Bone marrow (tissue), 2 donors: ENCODE measurements at places on chromosomes 2 and 18.
A peak's percentile ranks its signal among the peaks of the same experiment; 100 is the strongest.

GRCh38 chr2:102037681-102038080 lies 45.9 kb downstream of the IL1R2 start:
- DNase-seq = no peak

- DNase-seq = no peak
These were observed 21.2 kb upstream of the HNMT start for GRCh38 chr2:137942833-137943677.

DNA sequence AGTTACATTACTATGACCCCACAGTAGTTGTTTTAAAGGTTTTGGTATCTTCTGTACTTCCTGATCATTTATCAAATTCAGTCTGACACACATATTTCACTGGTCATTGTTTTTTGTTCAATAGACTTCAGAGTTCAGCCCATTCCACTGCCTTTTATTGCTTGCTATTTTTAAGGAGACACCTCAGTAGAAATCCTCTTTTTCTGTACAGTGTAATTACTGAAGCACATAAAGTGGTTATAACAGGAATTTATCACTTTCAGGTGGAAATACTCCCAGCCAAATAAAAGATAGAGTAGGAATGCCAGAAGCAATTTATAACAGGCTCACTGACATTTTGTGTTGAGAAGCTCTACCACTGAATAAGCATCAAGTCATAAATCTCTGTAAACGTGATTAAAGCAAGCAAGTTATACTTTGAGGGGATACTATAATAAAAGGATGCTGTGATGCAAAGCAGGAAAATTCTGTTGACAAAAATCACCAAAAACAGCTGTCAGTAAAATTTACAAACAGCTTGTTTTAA lies 6.6 kb upstream of the BARD1 start:
- no peak for DNase-seq

DNA sequence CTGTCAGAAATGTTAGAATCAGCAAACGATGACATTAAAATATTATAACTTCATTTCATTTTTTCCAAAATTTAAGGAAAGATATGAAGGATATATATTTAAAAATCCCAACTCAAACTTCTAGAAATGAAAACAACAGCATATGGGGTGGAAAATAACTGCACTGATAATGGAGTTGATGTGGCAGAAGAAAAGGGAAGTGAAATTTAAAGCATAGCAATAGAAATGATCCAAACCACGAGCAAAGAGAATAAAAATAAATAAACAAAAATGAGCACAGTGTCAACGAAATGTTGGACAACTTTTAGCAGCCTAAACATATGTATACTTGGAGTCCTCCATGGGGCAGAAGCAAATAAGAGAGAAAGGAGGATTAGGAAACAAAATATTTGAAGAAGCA lies 280.2 kb downstream of the KCNJ3 start:
- DNase-seq = no peak

- DNase-seq = peak; percentile 96
These were observed 78.5 kb downstream of the PRKCE start for GRCh38 chr2:45729753-45730512.

DNA sequence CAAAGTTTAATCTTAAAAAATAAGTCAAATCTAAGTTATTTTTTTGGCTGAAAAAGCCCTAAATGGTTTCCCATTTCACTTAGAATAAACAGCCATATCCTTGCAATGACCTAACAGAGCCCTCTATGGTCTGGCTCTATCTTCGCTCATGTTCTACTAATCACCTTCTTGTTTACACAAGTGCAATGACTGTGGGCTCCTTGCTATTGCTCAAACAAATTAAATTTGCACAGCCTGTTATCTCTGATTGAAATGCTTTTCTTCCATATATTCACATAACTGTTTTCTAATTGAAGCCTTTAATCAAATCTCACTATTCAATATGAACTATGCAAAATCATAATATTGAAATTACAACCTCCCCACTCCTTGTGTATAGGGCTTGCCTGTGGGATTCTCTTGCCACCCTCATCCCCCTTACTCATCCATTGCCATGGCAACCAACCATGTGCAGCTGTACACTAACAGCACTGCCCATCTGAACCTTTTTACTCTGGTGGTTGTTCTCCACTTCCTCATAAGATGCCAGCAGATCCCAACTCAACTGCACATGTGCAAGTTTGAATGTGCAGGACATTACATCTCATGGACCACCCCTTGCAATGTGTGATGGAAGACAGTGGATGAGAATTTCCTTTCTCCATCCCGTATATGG lies 1083.2 kb downstream of the SOCS6 start:
- no peak for DNase-seq

DNA sequence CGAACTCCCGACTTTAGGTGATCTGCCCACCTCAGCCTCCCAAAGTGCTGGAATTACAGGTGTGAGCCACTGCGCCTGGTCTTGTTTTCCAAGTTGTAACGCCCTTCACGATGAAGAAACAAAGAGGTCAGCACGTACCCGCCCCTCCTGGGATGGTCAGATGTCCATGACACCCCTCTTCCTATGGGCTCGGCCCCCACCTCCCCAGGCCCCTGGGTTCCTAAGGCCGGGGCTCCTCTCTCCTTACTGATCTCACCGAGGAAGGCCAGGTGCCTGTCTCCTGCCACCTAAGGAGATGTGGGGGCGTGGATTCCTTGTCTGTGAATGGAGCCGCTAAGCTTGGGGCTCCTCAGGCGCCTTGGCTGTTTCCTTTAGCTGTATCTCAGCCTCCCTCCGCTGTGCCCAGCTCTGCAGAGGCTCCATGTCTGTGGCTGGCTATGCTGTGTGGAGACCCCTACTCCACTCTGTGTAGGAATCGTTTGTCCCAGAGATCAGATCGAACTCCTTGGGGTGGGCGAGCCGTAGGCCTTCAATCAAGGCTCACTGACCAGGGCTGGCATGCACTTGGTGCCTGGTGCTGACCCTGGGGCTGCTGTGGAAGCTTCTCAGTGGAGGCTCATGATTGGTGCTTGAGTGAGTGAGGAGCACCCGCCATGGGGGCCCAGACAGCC lies 8.8 kb downstream of the COLEC11 start:
- no peak for DNase-seq

DNA sequence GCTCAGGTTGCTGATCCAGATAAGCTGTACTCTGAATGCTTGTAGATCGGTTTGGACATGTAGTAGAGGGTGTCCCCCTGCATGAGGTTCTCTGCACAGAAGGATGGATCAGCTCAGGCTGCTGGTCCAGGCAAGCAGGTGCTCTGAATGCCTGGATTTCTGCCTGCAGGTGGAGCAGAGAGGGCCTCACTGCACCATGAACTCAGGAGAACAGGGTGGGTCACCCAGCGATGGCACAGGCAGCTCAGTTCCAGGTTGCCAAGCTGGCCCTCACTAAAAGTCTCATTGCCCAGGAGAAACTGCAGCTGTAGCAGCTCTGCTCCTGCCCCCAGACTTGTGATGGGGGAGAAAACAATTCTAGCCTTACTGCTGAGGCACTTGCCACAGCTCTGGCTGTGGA lies 491.8 kb downstream of the XIRP2 start:
- no peak for DNase-seq

- no peak for DNase-seq
These were observed 342.6 kb upstream of the KLHL29 start for GRCh38 chr2:23042216-23042906.

DNA sequence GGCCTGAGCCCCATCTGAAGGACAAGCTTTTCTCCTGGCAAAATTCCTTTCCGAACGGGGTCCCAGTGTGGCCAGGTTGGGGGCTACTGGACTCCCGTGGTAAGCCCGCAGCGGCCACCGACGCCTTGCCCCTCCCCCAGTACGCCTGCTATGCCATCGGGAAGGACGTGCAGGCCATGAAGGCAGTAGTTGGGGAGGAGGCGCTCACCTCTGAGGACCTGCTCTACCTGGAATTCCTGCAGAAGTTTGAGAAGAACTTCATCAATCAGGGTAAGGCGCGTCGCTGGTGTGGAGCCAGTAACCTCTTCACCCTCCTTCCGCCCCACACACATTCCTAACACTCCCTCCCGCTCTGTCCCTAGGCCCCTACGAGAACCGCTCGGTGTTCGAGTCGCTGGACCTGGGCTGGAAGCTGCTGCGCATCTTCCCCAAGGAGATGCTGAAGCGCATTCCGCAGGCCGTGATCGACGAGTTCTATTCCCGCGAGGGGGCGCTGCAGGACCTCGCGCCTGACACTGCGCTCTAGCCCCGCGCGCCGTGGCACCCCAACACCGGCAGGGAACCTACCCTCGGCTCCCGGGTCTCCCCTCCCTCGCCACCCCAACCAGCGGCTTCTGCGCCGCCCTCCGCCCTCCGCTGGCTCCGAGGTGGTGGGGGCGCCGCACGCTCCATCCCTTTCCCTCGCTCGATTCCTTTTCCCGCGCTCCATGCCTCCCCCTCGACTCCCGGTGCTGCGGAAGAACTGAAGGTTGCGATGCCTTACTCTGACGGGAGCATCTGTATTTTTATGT lies 13.6 kb upstream of the ANKRD53 start:
- peak; percentile 52 for DNase-seq

DNA sequence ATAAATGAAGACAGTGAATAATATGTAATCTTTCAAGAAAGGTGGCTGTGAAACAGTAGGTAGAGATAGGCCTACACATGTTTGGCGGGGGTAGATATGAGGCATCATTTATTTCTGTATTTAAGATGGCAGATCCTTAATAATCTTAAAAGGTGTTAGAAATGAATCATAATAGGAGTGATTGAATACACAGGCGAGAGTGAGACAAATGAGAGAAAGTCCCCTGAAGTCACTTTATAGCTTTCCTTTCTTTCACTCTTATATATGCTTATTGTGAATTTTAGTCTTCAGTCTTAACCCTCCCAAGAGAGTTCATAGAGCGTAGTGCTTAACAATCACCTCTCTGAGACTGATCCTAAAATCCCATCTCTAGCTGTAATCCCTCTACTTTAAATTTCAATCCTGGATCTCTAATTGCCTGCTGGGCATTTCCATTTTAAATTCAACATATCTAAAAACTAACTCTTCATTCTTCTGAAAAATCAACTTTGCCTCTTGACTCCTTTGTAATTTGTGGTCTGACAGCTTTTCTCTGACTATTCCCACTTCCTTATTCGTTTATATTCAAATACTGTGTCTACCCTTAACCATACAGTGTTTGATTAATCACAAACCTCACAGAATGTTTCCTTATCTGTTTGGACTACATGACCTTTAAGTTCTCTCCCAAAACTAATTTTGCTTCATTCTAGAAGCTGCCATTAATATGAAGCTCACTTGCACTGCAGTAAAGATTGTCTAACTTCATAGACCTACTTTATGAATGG lies 463.7 kb upstream of the FSIP2 start:
- no peak for DNase-seq

GRCh38 chr18:31607384-31607783 lies 15.7 kb downstream of the TTR start:
- DNase-seq = no peak

DNA sequence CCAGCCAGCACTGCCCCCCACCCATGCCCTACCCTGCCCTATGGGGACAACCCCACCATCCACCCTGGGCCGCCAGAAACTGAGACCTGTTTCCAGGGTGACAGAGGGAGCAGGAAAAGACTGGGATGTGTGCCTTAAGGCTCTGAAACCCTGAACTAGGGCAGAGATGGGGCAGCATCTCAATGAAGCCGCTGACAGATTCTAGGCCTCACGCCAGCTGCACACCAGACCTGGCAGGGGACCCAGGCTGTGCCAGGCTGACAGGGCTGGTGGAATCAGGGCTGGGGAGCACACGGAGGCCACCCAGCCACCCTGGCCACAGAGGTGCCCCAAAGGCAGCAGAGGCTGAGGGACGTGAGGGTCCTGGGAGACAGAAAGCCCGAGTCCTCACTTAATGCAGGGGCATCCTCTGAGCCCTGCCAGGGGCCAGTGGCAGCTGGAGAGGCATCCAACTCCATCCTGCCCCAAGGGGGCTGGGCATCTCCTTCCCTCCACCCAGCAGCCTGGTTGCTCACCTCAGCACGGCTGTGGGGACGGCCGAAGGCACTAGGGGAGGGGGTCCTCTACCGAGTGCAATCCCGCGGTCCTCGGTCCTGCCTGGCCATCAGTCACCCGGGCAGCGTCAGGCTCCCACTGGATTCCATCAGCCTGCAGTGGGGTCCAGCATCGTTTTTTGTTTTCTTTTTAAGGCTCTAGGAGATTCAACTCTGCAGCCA lies 169.2 kb downstream of the ZFP36L2 start:
- no peak for DNase-seq

DNA sequence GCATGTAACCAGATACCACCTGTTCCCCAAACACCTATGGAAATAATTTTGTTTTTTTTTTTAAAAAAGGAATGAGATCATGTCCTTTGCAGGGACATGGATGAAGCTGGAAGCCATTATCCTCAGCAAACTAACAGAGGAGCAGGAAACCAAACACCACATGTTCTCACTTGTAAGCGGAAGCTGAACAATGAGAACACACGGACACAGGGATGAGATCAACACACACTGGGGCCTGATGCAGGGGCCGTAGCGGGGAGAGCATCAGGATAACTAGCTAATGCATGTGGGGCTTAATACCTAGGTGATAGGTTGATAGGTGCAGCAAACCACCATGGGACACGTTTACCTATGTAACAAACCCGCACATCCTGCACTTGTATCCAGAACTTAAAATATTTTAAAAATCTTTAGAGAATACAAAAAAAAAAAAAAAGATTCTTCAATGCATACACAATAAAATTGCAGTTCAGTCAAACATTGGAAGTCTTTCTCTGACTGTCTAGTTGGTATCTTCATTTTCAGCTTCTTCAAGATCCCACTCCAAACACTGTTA lies 11.6 kb upstream of the CASP10 start:
- DNase-seq = no peak

DNA sequence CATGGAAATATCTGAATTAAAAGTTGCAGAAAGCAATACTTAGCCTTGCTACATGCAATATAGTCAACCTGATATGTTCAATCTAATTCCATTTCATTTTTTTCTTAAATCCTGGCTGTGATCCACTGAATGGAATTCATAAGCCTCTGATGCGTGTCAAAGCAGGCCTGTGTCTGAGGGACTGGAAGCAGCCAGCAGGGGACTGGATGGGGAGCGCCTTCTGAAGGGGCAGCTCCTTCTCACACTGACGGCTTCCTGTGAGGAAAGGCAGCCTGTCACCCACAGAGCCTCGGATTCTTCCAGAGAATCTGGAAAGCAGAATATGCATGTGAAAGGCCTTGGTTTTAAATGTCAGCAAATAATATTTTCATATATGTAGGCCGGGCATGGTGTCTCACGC lies 73.5 kb downstream of the KCNF1 start:
- no peak for DNase-seq

DNA sequence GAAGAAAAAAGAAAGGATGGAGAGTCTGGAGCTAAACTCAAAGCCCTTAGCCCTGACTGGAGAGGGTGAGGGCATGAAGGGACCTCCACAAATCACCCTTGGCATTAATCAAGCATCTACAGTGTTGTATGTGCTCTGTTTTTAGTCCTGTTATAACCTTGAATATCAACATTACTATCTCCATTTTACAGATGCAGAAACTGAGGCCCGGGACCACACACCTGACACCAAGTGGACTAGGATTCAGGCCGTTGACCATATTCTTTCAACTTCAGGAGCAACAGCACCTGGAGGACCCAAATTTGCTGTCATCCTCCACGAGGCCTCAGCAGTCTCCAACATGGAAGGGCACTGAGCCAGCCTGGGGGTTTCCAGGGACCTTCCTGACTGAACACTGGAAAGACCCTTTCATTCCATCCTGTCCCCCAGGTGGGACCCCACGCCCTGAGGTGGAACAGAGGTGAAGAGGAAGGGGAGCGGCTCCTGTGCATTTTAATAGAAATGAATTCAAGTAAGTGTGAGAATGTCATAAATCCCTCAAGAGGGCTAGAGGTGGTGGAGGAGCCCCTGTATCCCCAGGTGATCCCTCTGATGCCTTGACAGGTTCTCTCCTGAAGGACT lies 41.0 kb downstream of the SERTAD2 start:
- DNase-seq = no peak

- DNase-seq = no peak
These were observed 38.8 kb upstream of the SP3 start for GRCh38 chr2:174003720-174004695.

- DNase-seq = no peak
These were observed 35.0 kb downstream of the MRPL33 start for GRCh38 chr2:27806311-27807059.
